ENCODE measurements at places on chromosomes 2 and 18.
A peak's percentile ranks its signal among the peaks of the same experiment; 100 is the strongest.

- DNase-seq: no peak
These were observed 210.1 kb downstream of the NDUFA10 start for GRCh38 chr2:239814861-239815601.

- DNase-seq: no peak
These were observed 17.3 kb downstream of the UNC80 start for GRCh38 chr2:209788925-209789324.

GRCh38 chr18:5729983-5730699 is 165.2 kb downstream of the TMEM200C start:
- no peak for DNase-seq

GRCh38 chr18:2240311-2240705 is 331.0 kb downstream of the METTL4 start:
- peak; percentile 7 for DNase-seq

GRCh38 chr2:213229814-213230213 is 54.5 kb upstream of the SPAG16 start:
- DNase-seq: peak; percentile 83

DNA sequence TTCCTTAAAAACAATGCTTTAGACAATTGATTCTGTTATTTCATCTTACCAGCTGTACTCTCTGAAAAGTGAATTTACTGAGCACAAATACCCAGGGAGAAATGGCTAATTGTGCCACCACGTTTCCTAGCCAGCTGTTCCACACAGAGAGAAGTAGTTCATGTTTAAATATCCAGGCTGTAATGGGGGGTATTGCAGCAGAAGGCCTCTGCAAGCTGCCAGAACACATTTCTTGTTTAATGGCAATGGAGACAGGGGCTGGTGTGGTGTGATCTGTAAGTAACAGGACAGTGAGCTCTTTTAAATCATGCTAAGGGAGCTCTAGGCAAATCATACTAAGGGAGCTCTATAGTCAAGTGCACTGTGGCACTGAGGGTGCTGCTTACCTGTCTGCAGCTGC is 809.2 kb downstream of the CNTNAP5 start:
- DNase-seq: no peak

- no peak for DNase-seq
These were observed 26.6 kb upstream of the DPP4 start for GRCh38 chr2:162100579-162100978.

GRCh38 chr2:207621501-207622039 is 3.6 kb downstream of the METTL21A start:
- no peak for DNase-seq

- peak; percentile 25 for DNase-seq
These were observed 103.4 kb downstream of the ALPK2 start for GRCh38 chr18:58525517-58525916.

DNA sequence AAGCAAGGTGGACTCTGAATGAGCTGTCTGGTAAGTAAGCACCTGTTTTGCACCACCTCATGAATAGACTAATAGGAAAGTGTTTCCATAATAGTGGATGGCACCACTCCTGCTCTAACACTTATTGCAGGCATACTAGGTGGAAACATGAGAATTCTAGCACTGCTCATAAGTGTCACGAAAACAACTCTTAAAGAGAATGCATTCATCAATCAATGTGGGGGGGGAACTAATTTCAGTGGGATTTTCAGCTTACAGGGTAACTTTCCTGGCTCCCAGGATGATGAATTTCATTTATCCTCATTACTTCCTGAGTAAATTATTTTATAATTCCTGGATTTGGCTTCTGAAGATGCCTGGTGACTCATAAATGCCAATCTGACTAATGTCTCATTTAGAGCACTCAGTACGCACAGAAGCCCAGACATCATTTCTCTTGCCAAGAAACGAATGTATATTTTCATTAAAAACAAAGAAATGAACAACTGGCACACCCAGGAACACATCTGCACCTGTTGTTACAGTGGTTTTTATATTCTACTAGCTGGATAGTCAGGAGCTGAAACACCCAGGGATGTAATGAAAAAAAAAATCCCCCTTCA is 129.6 kb downstream of the PID1 start:
- no peak for DNase-seq

DNA sequence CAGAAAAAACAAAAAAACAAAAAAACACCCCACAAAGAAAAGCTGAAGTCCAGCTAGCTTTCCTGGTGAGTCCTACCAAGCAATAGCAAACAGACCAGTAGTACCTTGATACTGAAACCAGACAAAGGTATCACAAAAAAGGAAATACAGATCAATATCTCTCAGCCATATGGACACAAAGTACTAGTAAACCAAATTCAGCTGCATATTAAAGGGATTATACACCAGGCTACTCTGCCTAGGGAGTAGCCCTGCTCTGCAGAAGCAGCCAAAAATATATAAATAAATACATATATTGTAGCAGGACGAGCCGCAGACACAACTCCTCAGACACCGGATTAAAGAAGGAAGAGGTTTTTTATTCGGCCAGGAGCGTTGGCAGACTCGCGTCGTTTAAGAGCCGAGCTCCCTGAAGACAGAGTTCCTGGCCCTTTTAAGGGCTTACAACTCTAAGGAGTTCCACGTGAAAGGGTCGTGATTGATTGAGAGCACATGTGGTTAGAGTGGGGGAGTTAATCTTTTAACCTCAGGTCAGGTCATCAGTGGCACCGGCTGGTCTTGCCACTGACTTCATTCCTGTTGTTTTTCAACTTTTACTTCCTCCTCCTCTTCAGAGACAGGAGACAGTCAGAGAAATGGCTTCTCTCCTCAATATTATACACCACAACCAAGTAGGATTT is 38.4 kb upstream of the DTNB start:
- DNase-seq: no peak

GRCh38 chr2:10355471-10356438 is 53.1 kb downstream of the HPCAL1 start:
- no peak for DNase-seq

DNA sequence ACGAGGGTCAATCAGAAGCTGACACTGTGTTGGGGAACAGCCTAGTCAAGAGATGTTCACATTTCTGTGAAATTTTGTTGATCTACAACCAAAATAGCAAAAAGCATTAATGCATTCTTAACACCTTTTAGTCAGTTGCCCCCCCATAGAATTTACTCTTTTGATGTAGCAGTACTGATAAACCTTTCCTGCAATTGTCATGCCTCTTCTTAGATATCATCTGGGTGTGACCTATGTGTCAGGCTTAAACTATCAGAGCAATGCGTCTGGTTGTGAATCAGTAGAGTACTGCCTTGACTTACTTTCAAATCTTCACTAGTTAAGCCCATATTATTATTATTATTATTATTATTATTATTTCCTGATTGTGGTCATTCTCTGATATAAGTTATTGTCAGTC is 61.9 kb downstream of the GREB1L start:
- no peak for DNase-seq

- DNase-seq: no peak
These were observed 82.8 kb upstream of the KCTD1 start for GRCh38 chr18:26631135-26631534.

GRCh38 chr2:54595999-54596902 is 127.2 kb upstream of the EML6 start:
- DNase-seq: no peak

- no peak for DNase-seq
These were observed 122.7 kb downstream of the TWIST2 start for GRCh38 chr2:238970553-238971081.

DNA sequence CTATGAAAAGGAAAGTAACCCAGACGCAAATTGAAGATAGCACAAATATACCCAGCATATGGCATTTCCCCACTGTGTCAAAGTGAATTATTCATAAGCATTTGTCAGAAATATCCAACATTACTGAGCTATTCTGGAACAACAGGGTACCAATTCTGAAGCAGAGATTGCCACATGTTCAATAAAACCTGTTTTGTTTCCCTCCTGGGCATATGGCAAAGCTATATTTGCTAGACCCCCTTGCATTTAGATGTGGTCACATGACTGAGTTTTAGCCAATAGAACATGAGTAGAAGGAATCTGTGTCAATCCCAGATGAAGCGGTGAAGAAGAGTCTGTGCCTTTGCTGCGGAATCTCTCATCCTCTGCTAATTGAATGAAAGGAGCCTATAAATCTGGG is 296.4 kb upstream of the DLGAP1 start:
- DNase-seq: no peak

DNA sequence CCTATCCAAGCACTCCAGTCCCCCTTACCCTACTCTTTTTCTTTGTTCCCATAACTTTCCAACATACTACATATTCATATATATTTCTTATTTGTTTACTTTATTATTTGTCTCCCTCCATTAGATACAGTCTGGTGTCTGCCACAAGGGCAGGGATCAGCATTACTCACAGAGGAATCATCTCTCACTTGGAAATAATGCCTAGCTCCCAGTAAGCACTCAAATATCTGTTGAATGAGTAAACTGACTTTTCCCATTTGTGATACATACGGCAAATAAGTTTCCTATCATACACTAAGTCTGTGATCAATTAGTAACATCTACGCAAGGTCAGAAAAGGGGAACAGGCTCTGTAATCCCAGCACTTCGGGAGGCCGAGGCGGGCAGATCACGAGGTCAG is 18.7 kb downstream of the C1D start:
- DNase-seq: no peak

- DNase-seq: no peak
These were observed 22.9 kb upstream of the TYMS start for GRCh38 chr18:634551-635045.

DNA sequence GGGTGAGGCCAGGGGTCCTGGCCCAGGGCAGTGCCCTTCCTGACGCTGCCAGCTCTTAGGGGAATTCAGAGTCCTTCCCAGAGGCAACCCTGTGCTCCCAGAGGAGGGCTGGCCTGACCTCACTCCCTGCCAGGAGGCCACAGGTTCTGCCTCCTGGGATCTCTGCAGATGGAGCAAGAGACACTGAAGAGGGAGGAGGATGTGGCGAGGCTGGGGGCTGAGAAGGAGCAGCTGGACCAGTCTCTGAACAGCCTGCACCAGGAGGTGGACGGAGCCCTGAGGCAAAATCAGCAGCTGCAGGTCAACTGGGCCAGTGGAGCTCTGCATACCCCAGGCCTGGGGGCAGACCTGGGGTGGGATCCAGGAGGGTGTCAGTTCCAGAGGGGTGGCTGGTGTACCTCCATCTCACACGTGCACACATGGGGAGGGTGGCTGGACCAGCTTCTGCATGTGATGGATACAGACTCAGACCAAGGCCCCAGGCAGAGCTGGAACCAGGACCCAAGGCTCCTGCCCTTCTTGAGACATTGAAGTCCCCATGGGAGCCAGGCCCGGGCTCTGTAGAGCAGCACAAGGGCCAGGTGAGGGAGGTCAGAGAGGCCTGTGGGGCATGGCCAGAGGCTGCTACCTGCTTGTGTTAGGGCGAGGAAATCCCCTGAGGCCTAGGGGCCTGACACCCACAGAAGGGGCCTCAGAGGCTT is 9.7 kb upstream of the SNED1 start:
- DNase-seq: no peak

GRCh38 chr2:234840336-234840735 is 111.5 kb upstream of the SH3BP4 start:
- peak; percentile 76 for DNase-seq

GRCh38 chr2:32847734-32848133 is 99.0 kb upstream of the LTBP1 start:
- no peak for DNase-seq

GRCh38 chr18:26556573-26556972 is 8.2 kb upstream of the KCTD1 start:
- DNase-seq: no peak

DNA sequence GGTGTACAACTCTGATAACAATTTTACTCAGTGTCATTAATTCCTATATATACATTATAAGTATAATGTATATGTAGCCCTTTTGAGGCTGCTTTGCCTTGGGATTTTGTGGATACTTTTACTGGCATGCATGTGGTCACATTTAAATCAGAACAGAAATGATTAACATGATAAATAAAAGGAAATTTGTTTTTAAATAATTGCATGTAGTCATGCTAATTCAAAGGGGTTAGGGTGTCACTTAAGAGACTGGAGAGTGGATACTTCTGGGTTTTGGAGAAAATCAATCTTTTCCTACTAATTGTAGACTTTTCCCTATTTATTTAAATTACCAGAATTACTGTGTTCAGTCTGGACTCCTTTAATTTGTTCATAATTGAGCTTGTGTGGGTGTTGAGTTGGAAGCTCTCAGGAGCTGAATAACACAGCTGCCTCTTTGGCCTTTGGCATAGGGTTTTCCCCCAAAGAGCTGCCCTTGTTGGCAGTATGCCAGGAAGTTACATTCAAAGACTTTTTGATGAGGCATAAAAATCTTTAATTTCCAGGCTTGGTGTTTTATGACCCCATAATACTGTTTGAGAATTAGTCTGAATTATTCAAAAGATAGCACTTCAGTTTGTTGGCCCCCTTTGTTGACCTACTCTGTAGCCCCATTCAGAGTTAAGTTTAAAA is 484.7 kb upstream of the NRP2 start:
- DNase-seq: no peak

DNA sequence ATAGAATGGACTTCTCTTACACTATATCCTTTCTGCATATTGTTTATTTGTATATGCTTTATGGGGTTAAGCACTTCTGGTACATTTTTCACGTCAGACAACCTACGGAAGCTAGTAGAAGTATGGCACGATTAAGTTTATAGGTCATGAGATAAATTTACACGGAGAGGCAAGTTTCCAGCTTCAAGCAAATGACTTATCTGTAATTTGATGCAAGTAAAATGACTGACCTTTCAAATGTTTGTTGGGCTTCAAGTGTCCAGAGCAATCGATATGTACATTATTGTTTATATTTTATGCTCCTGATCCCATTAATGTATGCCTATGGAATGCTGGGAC is 97.5 kb upstream of the EFEMP1 start:
- DNase-seq: no peak

GRCh38 chr2:120734930-120735651 is 577 bp upstream of the GLI2 start:
- DNase-seq: no peak

GRCh38 chr2:3571284-3571683 is 3.8 kb upstream of the RPS7 start:
- no peak for DNase-seq

GRCh38 chr2:154549869-154550268 is 148.6 kb upstream of the KCNJ3 start:
- no peak for DNase-seq

DNA sequence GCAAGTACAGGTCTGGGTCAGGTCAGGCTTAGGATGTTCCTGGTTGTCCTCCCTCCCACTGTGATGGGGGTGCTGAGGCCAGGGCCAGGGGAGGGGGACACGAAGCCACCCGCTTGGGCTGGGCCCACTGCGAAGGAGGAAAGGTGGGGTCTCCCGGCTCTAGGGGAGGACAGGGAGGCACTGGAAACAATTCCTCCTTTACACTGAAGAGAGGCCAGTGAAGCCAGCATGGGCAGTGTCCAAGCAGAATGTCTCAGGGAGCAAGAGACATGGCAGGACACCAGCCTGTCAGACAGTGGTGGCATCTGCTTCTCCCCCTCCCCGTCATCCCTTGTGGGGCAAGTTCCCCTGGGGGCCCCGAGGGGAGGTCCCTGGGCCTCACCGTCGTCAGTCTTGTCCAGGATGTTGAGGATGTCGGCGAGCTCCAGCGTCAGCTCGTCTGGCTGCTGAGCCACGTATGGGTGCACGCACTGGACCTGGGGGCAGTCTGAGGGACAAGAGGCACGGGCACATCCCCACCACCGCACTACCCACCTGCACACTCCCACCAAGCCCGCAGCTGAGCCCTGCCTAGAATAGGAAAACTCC is 10.8 kb downstream of the SNORC start:
- no peak for DNase-seq

Measured in AG09309 (cell line).